ENCODE measurements at places on chromosomes 5 and 9.

DNA sequence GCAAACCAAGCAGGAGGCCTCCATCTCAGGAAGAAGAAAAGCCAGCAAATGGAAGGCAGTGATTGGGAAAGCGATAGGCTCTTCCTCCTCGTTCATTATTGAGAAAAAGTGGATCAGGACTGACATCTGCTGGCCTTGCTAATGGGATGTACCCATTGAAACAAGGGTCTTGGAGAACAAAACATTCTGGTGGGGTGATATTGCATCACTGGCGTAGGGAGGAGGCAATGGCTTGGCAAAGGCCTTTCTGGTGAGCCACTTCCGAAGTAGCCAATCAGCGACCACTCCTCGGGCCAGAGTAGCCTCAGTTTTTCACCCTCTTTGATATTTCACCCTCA is 86.7 kb upstream of the NFIB start:
- DNase-seq = peak; percentile 22

DNA sequence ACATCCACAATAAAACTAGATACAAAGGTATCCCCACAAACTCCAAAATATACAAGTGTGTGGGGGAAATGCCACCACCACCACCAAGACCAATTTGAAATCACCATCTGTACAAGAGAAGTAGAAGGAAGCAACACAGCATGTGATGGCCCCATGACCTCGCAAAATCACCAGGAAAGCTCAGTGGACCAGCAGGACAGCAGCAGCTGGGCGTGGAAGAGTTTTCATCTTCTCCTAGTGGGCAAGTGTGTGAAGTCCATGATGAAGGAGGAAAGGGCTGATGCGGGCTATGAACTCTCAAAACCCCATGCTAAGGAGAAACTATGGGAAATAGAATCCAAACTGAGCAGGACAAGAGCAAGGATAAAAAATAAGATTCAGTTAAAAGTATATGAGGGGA is 58.1 kb downstream of the GOLPH3 start:
- no peak for DNase-seq

GRCh38 chr9:136093995-136094881 is 851 bp downstream of the NACC2 start:
- peak; percentile 77 for DNase-seq

DNA sequence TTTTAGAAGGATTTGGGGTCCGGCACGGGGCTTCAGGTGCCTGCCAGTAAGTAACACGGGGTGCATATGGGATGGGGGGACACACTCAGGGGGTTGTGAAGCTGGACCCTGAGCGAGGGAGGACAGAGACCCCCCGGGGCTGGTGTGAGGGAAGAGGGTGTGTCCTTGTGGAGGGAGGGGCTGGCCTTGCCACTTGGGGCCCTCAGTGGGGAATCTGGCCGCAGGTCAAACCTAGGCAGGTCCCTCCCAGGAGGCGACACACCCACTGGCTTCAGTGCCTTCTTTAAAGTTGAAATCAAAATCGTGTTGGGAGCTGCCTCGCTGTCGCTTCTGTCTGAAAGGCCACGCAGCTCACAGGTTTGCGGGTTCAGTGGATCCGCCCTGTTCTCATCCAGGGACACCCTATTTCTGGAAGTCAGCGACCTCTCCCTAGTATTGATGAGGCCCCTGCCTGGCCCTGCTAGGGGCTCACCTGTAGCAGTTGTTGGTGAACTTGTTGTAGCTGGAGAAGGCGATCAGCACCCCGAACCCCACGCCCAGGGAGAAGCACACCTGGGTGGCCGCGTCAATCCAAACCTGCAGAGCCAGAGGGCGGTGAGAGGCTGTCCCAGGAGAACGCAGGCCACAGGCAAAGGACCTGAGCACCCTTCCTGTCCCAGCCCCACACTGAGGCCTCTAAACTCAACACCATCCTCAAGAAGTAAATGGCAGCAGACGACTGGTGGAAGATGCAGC is 29.4 kb downstream of the SLC6A3 start:
- DNase-seq = no peak

DNA sequence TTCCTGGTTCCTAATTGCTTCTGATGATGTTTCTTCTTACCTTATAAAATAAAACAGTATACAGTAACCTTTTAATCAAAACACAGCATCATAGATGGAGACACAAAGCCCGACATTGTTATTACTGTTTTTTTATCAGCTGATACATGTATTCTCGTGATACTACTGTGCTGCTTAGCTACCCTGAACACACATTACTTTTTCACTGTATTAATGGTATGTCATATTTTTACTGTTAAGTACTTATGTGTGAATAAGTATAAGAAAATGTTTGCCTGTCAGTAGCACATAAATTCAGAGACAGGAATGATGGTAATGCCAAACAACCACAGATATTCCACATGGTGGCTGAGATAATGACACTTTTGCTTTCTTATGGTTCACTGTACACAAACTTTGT is 68.7 kb downstream of the RAB24 start:
- no peak for DNase-seq

DNA sequence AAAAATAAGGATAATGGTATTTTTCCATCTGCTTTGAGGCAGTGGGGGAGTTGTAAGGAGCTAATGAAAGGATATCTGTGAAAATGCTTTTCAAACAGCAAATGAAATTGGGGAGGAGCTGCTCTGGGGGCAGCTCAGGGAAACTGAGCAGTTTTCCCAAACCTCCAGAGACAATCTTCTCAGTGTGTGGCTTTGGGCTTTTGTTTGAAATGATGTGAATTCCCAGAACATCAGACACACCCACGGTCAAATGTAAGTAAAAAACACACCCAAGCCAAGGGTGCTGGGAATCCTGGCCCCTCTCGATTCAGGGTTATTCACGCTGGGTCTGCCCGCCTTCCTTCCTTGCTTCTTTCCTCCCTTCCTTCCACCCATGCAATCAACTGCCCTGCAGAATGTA is 512.6 kb downstream of the BNC2 start:
- no peak for DNase-seq

DNA sequence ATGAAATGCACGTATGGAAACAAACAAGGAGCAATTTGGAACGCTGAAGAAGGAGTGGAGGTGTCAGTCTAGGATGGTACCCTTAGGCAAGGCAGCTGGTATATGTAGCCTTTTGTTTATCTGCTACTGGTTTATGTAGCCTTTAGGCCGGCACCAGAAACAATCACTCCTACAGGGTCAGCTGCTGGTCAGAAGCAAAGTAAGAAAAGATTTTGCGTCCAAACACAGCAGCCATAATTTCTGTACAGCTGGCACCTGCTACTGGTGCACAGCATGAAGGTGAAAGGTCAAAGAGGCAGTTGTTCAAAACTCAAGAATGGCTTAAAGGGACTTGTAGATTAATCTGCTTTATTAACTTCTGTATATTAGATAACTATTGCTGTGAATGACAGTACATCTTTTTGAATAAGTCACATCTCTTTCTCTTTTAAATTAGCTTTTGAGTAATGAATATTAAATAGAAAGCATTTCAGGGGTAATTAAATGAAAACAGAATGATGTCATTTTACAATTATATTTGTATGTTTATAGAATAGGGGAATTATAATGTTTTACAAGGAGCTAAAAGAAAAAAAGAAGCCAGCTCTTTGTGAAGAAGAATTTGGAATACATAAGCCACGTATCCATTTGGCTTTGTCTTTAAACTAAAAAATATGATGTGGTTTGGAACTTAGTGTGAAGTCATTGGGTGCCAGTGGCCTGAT is 33.1 kb upstream of the TLX3 start:
- no peak for DNase-seq

DNA sequence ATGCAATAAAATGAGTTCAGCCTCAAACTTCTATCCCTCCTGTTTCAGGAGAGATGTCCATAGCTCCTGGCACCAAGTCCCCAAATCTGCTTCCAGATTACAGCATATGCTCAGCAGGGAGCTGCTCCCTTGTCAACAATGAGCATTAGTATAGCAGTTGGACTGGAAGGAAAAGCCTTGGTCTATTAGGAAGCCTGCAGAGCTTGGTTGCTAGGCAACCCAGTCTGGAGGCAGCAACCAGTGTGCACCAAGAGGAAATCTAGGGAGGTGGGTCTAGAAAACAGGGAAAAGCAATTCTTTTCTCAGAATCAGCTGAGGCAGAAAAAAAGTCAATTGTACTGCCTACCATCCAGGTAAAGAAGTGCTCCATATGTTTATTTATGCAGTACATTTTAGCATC is 229.5 kb upstream of the NMUR2 start:
- DNase-seq = no peak

GRCh38 chr5:80125962-80126480 is 90.9 kb downstream of the THBS4 start:
- DNase-seq = no peak

DNA sequence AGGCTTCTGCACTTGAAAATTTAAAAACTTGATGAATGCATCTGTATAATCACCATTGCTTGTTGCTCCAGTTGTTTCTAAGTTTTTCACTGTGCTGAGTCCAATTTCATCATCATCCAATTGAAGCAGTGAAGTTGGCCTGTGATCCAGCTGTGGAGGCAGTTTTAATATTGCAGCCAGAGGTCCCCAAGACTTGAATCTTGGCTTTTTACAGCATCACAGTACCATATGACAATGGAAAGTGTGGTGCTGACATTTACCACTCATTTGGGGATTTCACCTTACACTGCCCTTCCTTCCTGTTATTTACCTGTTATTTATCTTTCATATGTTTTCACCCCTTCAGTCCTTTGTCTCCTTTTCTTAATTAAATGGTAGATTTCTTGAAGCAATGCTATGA is 76.2 kb upstream of the SPIN1 start:
- no peak for DNase-seq

DNA sequence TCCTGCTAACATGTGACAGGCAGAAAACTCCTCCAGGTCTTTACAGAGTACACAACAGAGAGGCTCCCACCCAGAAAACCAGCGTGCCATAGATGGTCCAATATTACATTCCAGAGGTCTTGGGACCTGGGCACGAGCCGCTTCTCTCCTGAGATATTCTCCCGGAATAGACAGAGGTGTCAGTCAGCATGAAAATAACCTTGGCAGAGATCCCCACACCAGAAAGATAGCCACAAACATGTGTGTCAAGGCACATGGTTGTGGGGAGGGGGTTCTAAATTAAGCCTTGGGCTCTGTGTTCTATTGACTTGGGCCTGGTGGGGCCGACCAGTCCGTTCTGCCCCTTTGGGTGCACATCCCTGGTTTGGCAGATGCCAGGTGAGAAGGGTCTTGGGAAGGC is 78.4 kb downstream of the BOD1 start:
- DNase-seq = no peak

- DNase-seq = no peak
Measured at GRCh38 chr5:6734243-6734700, 21.0 kb downstream of the TENT4A start.

DNA sequence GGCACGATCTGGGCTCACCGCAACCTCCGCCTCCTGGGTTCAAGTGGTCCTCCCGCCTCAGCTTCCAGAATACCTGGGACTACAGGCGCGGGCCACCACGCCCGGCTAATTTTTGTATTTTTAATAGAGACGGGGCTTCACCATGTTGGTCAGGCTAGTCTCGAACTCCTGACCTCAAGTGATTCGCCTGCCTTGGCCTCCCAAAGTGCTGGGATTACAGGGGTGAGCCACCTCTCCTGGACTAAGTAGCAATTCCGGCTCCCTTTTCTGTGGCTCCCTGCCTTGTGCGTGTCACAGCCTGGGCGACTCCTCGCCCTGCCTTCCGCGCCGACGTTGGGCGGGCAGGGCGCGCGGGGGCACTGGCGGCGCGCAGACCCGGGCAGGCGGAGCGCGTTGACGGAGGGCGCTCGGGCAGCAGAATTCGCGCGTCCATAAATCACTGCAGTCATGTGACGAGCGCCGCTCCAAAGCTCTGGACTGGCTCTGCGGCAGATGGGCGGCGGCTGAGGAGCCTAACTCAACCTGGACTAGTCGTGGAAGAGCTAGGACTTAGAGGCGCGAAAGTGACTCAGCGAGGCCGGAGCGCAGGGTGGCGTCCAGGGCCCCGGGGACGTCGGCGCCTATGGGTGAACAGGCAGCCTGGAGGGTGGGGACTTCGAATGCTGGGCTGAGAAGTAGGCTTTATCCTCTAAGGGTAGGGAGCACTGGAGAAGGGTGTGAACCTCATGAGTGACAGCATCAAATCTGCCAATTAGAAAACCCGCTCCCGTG is 1.4 kb upstream of the CIZ1 start:
- DNase-seq = peak; percentile 69

GRCh38 chr5:91419571-91420537 is 36.7 kb upstream of the ARRDC3 start:
- peak; percentile 8 for DNase-seq

- no peak for DNase-seq
Measured at GRCh38 chr5:98698359-98698758, 75.1 kb upstream of the RGMB start.

DNA sequence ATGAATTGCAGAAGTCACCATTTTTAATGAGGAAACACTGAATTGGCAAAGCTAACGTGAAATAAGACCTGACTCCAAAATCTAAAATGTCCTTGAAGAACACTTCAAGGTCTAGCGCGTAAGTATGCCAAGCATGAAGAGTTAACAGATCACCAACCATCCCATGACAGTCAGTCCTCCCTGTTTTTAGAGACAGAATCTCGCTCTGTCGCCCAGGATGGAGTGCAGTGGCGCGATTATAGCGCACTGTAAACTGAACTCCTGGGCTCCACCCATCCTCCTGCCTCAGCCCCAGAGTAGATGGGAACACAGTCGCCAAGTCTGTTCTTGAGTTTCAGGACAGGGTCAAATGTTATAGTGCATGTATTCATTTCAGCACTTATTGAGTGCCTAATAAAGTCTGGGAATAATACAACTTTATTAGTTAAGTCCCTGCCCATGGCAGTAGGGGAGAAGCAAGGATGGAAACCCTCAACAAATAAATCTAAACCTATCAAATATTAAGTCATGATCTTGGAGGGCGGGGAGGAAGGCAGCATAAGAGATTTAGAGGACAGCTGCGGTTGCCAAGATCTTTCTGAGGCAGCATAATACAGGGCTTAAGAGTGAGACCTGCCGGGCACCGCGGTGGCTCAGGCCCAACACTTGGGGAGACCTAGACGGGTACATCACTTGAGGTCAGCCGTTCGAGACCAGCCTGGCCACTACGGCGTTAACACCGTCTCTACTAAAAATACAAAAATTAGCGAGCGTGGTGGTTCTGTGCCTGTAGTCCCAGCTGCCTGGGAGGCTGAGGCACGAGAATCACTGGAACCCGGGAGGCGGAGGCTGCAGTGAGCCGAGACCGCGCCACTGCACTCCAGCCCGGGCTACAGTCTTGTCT is 1.1 kb downstream of the ATPSCKMT start:
- DNase-seq = no peak

DNA sequence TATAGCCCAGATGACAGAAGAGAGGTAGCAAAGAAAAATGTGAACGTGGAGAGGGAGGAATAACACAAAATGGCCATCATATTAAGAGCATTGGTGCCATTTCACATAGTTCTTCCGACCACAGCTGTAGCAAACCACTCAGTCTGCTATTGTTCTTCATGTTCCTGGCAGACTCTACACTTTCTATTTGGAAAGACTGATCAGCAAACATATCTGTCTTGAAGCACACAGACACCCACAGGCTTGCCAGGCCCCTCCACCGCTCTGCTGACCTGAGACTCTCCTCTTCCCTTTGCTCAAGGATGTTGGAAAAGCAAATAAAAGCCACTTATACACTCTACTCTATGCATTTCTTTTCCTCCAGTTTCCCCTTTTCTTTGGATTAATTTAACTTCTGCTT is 298.0 kb downstream of the FBXL7 start:
- no peak for DNase-seq

- no peak for DNase-seq
Measured at GRCh38 chr5:12623408-12623807, 719.2 kb upstream of the CTNND2 start.
